ENCODE measurements at places on chromosomes 16 and 17.

GRCh38 chr17:28662527-28662829 is 473 bp downstream of the SUPT6H start:
- no peak for DNase-seq

- no peak for DNase-seq
Measured at GRCh38 chr16:84940670-84941551, 70.4 kb downstream of the ZDHHC7 start.

DNA sequence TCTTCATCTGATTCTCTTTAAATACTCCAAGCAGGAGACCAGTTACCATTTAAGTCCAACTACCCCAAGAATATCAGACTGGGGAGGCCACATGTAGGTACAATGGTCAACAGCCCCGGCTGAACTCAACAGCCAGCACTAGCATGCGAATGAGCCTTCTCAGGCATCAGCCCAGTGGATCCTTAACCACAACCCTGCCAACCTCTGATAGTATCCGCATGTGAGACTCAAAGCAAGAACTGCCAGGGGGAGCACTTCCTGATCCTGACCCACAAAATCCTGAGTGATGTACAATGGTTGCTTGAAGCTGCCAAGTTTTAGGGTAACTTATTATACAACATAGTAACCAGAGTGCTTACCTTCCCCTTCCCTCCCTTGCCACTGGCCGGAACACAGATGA is 4.0 kb downstream of the PYY start:
- DNase-seq = no peak

- DNase-seq = no peak
Measured at GRCh38 chr17:57082441-57082840, 2.6 kb upstream of the AKAP1 start.

- DNase-seq = no peak
Measured at GRCh38 chr17:61389670-61390478, 9.8 kb upstream of the TBX2 start.

GRCh38 chr17:35607239-35607847 is 20.2 kb downstream of the AP2B1 start:
- no peak for DNase-seq

DNA sequence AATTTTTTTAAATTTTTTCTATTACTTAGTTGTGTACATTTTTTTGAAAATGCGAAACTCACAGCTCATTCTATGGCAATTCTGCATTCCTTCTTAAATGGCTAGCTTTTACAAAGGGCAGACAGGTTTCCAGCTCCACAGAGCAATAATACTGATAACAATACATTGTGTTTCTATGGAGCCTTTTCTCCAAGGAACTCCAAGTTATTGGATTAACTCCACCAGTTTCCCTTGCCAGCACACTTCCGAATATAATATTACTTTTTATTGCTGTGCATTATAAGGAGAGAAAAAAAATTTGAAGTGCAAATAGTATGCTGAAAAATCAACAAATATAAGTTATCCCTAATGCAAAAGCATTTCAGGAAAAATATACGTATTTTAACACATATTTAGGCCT is 127.5 kb upstream of the PSMD7 start:
- no peak for DNase-seq

- no peak for DNase-seq
Measured at GRCh38 chr17:27049104-27049784, 244.7 kb upstream of the WSB1 start.

DNA sequence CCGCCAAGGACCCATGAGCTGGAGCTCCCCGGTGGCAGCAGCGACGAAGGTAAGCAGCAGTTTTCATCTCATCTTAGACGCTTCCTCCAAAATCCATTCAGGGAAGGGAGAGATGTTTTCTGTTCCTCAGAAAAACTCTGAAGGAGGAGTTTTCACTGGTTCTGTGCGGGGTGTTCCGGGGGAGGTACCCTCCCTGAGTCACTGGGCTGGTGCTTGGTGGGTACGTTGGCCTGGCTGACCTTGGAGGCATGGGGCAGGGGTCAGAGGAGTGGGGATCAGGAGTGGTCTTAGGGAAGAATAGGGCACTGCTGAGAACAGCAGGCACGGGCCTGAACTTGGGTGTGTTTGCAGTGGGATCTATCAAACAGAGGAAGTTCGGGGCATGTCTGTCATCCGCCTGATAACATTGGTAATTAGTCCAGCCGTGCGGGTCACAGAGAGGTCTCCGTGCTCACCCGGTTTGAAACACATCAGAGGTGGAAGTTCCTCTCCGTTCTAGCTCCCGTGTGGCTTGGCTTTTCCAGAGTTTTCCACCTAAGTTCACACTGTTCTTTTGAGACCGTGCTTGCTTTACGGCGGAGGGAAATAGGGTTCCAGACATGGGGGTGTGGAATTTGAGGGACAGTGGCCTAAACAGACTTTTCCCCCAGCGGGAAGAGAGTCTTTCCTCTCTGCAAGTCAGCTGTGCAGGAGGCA is 59.6 kb upstream of the CIBAR2 start:
- no peak for DNase-seq

DNA sequence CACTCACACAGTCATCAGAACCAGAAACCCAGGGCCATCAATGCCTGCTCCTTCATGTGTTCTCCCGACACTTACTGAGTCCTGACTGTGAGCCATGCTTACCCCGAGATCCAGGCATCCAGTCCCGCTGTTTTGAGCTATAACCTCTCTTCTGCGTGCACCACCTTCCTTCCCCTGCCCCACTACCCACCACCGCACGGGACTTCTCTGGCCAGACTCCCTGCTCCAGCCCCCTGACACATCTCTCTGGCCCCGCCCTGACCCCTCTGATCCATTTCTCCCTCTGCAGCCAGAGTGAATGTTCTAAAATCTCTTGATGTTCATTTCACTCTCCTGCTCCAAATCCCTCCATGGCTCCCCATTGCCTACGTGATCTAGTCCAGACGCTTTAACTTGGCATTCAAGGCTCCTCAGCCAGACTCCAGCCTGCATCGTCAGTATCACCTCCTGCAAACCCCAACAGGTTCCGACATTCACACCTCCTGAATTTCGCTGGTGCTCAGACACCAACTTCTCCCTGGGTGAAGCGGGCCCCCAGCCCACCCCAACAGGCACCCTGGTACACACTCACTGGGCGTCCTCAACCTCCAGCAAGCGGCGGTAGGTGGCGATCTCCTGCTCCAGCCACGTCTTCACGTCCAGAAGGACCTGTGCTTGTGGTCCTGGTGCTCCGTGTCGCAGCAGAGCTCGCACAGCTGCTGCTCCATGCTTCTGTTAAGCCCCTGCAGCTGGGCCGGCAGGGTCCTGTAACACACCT is 3.1 kb upstream of the KRT17 start:
- no peak for DNase-seq

GRCh38 chr16:15461376-15461775 is 27.0 kb downstream of the BMERB1 start:
- DNase-seq = peak; percentile 17

- no peak for DNase-seq
Measured at GRCh38 chr16:52783616-52784015, 236.7 kb upstream of the TOX3 start.

DNA sequence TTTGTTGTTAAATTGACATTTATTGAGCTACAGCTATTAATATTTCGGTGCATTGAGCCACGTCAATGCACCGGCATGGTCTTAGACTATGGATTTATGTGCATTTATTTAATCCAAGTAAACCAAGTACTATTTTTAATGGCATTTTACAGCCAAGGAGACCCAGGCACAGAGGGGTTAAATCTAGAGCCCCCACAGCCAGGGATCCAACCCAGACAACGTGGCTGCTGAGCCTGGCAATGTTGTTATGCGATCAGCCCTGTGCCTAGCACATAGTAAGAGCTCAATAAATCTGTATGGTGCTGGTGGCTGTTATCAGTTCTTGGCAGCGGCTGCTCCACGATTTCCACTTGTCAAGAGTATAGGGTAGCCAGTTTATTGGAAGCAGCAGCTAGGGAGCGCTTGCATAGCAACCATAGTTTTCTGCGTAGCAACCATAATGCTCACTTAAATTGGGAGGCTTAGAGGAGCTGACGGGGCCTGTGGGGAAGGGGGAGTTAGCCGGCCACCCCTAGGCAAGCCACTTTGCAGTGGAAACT is 541 bp upstream of the RBBP6 start:
- peak; percentile 89 for DNase-seq

DNA sequence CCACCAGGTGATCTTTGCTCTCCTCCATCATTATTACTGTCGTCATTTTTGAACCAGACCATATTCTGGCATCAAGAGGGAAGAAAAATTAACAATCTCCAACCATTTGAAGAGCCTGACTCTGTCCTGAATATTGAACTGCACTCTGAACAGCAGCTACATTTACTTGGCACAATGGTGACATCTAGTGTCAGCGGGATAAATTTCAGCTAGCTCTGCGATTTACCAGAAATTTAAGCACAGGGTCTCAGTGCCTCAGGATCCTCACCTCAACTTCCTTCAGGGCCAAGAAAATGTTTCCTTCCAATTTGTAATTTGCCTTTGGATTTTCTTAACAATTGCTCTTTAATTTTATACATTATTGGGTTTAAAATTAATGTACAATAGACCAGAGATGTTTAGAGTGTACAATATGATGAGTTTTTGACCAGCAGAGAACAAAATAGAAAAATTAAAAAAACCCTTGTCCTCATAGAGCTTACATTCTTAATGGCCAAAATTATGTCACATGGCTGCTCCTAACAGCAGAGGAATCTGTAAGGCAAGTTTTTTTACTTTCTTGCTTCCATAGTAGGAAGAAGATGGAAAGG is 10.7 kb upstream of the ZNF19 start:
- DNase-seq = peak; percentile 37

GRCh38 chr16:87435372-87436224 is 43.5 kb downstream of the MAP1LC3B start:
- DNase-seq = no peak

DNA sequence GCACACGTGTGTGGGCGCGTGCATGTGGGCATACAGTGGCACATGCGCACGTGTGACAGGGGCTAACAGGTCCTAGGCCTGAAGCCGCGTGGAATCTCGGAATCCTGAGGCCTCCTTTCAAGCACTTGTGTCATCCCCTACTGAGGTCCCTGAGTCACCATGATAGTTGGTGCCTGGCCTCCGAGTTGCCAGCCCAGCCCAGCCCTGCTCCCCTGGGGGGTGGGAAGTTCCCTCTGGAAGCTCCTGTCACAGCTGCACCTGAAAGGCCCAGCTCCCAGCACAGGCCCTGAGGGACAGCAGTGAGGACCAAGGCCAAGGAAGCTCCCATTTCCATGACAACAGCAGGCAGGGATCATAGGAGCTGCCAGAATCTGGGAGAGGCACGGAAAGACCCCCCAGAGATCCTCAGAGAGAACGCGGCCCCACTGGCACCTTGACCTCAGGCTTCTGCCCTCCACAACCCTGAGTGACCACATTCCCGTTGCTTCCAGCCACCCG is 35.4 kb upstream of the ENPP7 start:
- DNase-seq = no peak

DNA sequence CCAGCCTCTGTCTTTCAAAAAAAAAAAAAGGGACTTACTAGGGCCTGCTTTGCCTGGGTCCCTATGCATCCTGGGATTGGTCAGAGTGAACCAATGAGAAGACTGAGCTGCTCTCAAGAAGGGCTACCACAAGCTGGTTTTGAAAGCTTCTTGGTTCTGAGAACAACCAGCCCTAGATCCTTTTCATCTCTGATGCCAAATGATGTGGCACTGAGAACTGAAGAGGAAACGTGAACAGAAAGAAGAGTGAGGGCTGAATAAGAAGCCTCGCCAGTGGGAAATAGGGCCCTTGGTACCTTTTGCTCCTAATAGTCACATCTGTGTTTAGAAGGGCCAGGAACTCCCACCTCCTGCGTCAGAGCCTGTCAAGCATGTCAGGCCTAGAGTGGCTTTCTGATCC is 10.7 kb downstream of the TACO1 start:
- DNase-seq = no peak

GRCh38 chr17:50264263-50265113 is 9.8 kb upstream of the TMEM92 start:
- peak; percentile 39 for DNase-seq

DNA sequence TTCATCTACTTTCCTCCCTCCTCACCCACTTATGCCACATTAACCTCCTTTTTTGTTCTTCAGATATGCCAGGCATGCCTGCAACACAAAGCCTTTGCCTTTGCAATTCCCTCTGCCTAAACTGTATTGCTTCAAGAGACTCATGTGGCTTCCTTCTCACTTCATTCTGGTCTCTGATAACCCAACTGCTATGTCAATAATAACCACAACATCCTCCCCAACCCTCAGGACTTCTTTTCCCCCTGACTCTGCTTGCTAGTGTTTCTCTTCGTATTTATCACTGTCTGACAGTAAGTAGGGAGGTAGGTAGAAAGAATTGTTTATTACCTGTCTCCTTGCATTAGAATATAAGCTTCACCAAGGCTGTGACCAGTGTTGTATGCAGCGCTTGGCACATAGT is 22.4 kb downstream of the RBL2 start:
- no peak for DNase-seq

DNA sequence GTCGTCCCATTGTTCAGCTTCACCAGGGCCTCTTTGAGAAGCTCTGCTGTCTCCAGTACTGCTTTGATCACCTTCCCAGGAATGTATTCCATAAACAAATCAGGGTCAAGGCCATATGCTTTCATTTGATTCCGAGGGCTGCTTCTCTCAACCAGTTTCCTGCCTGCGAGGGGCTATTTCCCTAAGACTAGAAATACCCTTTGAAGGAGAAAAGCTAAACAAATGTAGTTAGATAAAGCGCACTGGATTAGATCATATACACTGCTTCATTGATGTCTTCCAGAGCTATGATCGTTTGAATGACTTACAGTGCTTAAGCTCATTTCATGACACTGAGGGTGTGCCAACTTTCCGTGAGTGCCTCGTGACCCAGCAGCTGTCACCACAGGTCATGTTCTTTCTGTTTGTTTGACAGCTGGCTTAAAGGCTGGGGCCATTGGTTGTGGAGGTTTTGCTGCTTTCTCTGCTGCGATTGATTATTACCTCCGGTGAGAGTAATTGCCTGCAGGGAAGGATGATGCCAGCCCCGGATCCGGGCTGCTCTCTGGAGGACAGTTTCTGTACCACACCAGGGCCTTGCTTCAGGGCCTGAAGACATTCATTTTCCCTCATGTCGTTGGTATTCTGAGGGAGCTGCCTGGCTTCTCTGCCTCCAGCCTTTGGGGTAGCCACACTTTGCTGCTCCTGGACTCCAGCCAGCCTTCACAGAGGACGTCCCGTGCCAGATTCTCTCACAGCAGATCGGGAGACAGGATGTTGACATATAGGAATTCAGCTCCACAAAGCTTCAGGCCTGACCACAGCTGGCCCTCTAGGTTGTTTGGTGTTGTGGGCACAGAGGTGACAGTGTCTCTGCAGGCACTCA is 3.9 kb downstream of the TIMM22 start:
- peak; percentile 24 for DNase-seq

GRCh38 chr17:13736916-13737315 is 135.2 kb upstream of the HS3ST3A1 start:
- no peak for DNase-seq

- DNase-seq = no peak
Measured at GRCh38 chr17:81060416-81060815, 25.5 kb downstream of the BAIAP2 start.

DNA sequence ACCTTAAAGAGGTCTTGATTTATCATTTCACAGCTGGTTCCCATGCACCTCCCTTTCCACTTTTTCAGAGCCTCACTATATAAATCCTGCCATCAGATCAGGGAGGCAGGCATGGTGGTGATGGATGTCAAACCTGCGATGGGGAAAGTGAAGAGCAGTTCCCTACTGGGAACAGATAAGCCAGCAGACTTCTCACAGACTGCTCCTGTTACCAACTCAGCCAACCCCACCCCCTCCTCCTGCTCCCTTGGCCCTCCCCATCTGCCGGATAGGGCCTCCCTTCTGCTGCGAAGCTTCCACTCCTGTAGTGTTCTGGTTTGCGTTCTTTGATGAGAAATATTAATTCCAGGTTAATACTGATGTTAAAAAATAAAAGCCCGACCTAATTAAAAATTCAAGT is 232.1 kb downstream of the STX8 start:
- DNase-seq = no peak
